Activated CD4-positive, alpha-beta T cell treated with anti-CD3 and anti-CD28 coated beads, Interleukin-2, amount 10 ng/mL, durations not matched to agents 24 days and 14 days (primary cell): ENCODE measurements at places on chromosomes 7 and 10. TPM values are rescaled to one million over a fixed set of nuclear protein-coding genes. Genes with fewer than 3 reads are reported as not detected.

Gene GARIN1A
- 0.37 and 0.59 TPM in 2 replicates for total RNA-seq

Gene JAKMIP3
- total RNA-seq: 1.2 and 1.3 TPM in 2 replicates

Gene PGAM2
- total RNA-seq: 0.42 TPM in 1 of 2 replicates, not detected in the other

Gene IL6
- total RNA-seq: 0.35 and 0.64 TPM in 2 replicates

Gene OPN4
- total RNA-seq: not detected in 2 replicates

Gene LIPM
- total RNA-seq: not detected in 2 replicates

Gene PRKAR2B
- total RNA-seq: 0.54 and 0.77 TPM in 2 replicates

Gene ADIRF
- not detected in 2 replicates for total RNA-seq

Gene NACAD
- total RNA-seq: 0.09 and 0.31 TPM in 2 replicates

Gene PAX2
- 0.07 TPM in 1 of 2 replicates, not detected in the other for total RNA-seq

Gene FBXL13
- total RNA-seq: 0.09 and 0.99 TPM in 2 replicates

Gene PDE1C
- not detected in 2 replicates for total RNA-seq

Gene SMO
- 0.28 and 0.37 TPM in 2 replicates for total RNA-seq

Gene RARRES2
- total RNA-seq: not detected in 2 replicates

Gene FIGNL1
- 44.7 and 47.4 TPM in 2 replicates for total RNA-seq

Gene STEAP1B
- 0.21 TPM in 1 of 2 replicates, not detected in the other for total RNA-seq

Gene CELF2
- 95.5 and 98.4 TPM in 2 replicates for total RNA-seq

Gene URGCP
- 33.2 and 33.4 TPM in 2 replicates for total RNA-seq

Gene PTTG1IP2
- not detected in 2 replicates for total RNA-seq

Gene COL28A1
- total RNA-seq: not detected in 2 replicates

Gene TMEM236
- 0.02 and 0.05 TPM in 2 replicates for total RNA-seq

Gene GCK
- 1.7 and 2.0 TPM in 2 replicates for total RNA-seq

Gene NDUFB8
- 323 TPM in 2 replicates for total RNA-seq

Gene LRIT1
- total RNA-seq: not detected in 2 replicates

Gene CYP2C19
- total RNA-seq: 0.33 TPM in 1 of 2 replicates, not detected in the other

Gene PNLIPRP1
- total RNA-seq: not detected in 2 replicates

Gene GNG11
- not detected in 2 replicates for total RNA-seq
